ENCODE measurements at places on chromosomes 1 and 21.
A peak's percentile ranks its signal among the peaks of the same experiment; 100 is the strongest.

DNA sequence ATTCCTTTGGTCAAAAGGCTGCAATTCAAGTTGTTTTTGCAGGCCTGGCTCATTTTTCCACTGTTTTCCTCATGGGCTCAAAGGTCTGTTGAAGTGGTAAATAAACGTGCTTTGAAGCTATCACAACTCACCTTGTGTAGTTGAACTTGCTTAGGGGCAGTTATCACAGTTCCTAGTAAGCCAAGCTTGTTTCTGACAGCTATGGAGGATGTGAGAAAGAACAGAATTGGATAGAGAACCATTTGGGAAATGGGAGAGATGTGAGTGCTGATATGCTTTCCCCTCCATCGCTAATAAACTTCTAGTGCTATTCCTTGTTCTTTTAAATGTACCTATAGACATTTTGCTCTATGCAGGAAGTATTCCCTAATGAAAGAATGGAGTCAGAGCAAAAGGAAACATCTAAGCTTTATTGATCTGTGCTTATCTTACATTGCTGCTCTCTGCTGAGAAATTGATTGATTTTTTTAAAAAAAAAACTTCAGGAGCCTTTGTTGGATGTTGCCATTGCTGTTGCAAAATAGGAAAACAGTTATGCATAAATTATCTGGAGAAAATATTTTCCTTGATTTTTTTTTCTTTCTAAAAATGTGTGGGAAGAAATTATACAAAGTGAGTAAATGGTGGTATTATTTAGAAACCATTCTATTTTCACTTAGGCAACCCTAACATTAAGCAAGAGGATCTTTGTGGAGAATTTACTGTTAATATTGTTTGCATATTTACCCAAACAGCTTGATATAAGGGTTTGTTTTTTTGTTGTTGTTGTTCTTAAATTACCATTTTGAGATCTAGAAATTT, 118.2 kb downstream of the MAGI3 start:
- no peak for DNase-seq

GRCh38 chr1:24778141-24778540, 32.9 kb downstream of the CLIC4 start:
- no peak for DNase-seq

- no peak for DNase-seq
These were observed 52.7 kb downstream of the ZBTB17 start for GRCh38 chr1:15923241-15923640.

- no peak for DNase-seq
These were observed 2.0 kb downstream of the GPR88 start for GRCh38 chr1:100539836-100540536.

- peak; percentile 69 for DNase-seq
These were observed 1.4 kb downstream of the UCK2 start for GRCh38 chr1:165828669-165829329.

DNA sequence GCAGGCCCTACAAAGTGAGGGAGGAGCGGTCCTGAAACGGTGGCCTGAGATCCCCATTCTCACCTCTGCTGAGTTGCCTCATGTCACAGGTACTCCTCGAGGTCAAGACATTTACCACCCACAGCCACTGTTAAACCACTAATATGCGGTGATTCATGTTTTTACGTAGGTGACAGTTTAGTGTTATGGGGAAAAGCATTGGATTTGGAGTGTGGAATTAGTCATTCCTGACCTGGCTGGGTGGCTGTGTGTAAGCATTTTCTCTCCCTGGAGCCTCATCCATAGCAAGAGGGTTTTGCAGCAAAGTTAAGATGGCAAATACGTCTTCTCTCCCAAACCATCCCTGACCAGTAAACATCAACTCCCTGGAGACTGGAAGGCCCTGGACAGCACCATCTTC, 57.8 kb upstream of the KCNJ6 start:
- no peak for DNase-seq

DNA sequence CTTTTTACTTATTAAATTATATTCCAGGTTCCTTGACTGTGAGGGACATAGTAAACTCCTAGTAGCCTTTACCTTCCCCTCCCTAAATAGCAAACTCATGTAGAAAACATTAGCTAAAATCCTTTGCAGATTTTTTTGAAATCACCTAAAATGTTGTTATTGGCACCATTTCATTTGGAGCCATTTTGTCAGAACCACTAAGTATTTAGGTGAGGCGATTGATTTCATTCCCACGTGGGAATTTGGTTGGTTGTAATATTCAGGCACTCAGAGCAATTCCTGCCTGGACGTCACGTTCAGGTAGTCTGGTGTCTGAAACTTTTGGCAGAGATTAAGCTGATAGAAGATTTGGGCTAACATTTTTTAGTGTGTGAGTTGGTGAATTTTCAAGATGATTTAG, 84.3 kb downstream of the CAMTA1 start:
- DNase-seq: no peak

GRCh38 chr21:26965907-26966581, 844 bp downstream of the ADAMTS5 start:
- DNase-seq: no peak

GRCh38 chr1:81670286-81670685, 130.4 kb upstream of the ADGRL2 start:
- DNase-seq: peak; percentile 9

DNA sequence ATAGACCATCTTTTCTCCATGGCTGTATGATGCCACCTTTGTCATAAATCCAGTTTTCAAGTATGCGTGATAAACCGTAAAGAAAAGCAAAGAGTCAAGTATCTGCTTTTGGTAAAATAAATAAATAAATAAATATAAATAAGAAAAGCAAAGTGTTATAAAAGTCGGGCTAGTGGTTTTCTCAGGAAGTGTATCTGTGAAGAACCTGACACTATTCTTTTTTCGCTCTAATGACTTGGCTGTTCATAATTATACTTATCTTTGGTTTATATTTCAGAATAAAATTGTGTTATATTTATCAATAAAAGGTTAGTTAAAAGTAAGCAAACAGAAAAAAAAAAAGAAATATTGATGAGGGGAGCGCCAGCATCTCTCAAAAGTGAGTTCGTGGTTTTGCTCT, 594 bp upstream of the EXO5 start:
- no peak for DNase-seq

GRCh38 chr1:155526356-155526755, 36.2 kb downstream of the ASH1L start:
- no peak for DNase-seq

DNA sequence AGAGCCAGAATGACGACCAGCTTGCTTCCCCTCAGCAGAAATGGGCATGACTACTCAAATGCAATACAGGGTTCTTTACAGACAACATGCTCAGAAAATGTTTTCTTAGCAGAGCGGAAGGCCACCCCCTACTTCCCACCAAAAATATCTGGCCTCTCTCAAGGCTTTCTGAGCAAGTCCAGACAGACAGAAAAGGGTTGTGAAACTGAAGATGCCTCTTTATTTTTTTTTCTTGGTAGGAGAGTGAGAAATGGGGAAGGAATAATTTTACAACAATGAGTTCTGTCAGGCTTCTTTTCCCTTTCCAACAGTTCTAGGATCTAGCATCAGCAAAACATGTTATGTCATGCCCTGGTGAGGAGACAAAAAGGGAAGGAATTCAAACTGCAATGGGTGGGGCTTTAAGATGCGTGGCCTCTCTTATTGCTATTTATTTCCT, 172.0 kb upstream of the CAMK1G start:
- DNase-seq: no peak

- no peak for DNase-seq
These were observed 256.8 kb downstream of the TOMM20 start for GRCh38 chr1:234871710-234872271.

DNA sequence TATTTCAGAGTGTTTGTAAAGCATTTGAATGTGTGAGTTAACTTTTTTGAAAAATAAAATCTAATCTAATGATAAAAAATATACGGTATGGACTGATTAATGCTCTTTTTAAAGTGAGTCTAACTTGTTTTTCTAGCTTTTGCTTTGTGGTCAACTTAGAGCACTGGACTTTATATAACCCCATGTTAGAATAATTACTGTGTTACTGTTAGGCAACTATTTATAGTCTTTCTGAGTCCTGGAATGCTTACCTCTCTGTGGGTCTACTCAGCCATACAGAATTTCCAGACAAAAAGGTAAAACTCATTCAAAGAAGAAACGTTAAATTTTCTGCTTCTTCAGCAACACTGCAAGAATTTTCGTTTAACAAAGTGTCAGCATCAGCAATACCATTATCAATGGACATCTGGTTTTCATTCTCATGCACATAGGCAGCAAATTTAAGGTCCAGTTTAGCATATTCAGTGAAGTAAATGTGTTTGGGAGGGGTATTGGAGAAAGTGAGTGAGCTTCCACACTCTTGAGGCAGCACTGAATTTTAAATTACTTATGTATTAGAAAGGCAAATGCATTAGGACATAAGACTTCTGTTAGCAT, 664.7 kb upstream of the NEGR1 start:
- no peak for DNase-seq

GRCh38 chr1:31183126-31183525, 56.6 kb downstream of the NKAIN1 start:
- no peak for DNase-seq

- DNase-seq: no peak
These were observed 56.8 kb upstream of the IRF2BP2 start for GRCh38 chr1:234666761-234667160.

DNA sequence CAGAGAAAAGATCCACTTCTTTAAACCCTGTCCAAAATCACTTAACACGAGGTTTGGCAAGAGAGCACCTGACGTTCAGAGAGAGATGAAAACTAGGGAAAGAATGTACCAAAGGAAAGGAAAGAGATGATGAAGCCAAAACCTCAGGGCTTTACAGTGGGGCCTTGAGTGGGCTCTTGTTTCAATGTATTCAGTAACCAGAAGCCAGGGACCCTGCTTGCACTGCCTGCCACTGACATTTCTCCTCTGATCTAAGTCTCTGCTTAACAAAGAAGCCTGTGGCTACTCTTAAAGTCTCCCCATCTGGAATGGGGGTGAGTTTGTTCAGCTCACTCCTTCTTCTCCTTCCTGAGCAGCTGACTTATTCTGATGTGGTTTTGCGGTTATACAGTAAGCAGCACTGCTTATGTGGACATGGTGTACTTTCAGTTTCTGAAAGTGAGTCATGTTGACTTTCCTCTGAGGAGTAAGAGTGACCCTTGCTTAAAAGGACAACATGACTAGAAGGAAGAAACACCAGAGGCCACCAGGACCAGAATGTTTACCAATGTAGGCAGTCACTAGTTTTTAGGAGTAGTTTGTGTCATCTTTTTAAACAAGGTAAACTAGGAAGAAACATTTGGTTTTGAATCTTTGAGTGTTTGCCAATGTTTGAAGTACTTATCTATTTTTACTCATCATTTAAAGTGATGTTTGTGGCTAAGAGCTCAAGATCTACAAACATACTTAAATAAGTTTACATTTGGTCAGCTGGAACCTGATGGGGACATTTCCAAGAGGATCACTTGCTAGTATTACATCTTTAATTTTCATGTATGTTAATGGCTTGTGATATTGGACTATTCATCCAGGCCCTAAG, 87.4 kb downstream of the FASLG start:
- DNase-seq: no peak

GRCh38 chr1:100657876-100658715, 61.4 kb upstream of the VCAM1 start:
- DNase-seq: no peak

- no peak for DNase-seq
These were observed 17.8 kb upstream of the SERTAD4 start for GRCh38 chr1:210214573-210215409.

DNA sequence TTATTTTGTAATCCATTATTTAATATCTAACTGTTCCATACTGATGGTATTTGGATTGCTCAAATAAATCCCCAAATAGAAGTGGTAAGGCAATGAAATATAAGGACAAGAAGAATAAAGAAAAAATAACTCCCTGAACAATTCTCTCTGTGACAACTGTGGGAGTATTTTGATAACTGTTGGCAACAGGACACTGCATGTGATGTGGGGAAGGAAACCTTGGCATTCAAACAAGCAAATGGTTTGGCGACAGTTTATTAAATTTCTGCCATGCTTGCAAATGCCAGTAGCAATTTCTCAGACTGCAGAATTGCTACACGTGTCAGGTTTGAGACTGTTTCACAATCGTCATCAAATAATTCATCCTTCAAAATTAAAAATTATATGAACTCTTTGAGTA, 8.6 kb upstream of the MRPL39 start:
- no peak for DNase-seq

DNA sequence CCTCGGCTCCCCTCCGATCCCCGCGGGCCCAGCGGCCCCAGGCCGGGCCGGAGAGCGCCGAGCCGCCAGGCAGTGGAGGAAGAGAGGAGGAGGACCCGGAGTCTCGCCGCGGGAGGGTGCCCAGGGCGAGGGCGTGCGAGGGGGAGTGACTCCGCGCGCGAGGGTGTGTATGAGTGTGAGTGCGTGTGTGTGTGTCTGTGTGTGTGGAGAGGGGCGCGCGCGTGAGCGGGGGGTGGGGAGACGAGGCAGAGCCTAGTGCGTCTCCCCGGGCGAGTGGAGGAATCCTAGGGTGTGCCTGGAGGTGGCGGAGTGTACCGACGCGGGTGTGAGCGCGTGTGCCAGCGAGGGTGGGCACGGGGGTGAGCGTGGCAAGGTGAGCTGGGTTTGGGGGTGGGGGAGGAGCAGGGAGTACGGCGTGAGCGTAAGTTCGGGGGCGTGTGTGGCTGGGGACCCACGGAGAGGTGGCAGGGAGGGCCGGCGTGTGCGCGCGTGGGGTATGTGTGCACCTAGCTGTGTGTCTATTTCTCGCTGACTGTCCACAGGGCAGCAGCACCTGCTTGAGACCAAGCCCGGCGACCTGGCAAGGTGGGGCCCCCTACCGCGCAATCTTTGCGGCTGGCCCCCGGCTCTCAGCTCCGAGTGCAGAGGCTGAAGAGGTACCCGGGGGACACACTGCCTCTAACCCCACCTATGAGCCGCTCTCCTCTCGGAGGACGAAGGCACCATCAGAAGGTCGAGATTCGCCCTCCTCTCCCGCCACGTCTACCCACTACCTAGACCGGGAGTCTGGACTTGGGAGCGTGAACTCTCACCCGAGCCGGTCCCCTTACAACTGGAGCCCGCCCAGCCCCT, 784 bp upstream of the KCND3 start:
- DNase-seq: no peak

GRCh38 chr1:43473463-43473862, 19.7 kb upstream of the HYI start:
- DNase-seq: no peak

DNA sequence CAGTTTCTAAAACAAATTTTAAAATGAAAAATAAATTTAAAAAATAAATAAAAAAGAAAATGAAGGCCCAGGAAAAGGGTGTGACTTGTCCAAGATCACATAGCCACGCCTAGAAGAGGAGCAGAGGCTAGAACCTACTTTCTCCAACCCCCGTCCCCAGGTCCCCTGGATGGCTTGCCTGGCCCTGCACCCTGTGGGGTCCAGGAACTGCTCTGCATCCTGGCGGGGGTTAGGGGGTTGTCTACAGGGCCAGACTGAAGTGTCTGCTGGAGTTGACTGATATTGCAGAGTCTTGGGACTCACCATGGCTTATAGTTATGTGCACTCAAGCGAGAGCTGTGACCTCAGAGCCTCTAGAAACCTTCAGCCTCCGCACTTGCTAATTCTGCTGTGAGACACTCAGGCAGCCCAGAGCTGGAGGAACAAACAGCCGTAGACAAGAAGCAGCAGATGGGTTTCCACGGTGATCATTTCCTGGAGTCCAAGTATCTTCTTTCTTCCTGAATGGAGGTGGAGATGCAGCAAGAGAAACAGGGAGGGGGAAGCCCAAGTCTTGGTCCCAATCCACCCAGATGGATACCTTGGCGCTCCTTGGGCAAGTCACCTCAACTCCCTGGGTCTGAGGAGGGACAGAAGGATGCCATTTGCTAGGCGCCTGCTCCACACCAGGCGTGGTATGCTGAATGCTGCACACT, 5.2 kb upstream of the EXTL1 start:
- DNase-seq: peak; percentile 33

- DNase-seq: no peak
These were observed 59.9 kb downstream of the WNT9A start for GRCh38 chr1:227887697-227888403.

Measured in NCI-H2227 treated with DMSO at 0.1 percent for 48 hours (cell line).